AG08395 (cell line): ENCODE measurements at places on chromosomes 7 and 10.

- DNase-seq, result no peak
These were observed 10.4 kb downstream of the PSD start for GRCh38 chr10:102408131-102408727.

DNA sequence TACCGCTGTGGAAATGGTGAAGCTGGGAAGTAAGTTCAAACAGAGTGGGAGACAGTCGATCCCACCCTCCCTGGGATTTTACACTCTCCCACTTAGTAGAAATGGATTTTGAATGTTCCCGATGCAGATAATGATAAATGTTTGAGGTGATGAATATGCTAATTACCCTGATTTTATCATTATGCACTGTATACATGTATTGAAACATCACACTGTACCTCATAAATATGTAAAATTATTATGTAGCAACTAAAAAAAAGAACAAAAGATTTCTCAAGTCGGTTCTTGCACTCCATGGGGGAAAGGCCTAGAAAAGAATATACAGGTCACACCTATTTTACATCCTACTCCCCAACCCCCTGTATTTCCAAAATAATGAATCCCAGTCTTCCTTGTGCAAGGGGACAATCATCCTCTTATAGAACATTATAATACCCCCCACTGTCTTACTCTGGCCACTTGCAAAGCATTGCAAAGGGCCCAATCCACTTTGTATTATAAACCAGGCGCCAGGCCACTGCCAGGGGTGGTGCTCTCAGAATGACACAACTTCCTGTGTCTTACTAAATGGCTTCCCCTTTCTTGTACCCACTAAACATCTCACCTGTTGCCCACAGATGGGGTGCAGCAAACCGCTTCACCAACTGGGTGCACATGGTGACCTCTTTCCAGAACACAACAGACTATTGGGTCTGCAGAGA, 20.6 kb upstream of the OR2AE1 start:
- DNase-seq, result no peak

DNA sequence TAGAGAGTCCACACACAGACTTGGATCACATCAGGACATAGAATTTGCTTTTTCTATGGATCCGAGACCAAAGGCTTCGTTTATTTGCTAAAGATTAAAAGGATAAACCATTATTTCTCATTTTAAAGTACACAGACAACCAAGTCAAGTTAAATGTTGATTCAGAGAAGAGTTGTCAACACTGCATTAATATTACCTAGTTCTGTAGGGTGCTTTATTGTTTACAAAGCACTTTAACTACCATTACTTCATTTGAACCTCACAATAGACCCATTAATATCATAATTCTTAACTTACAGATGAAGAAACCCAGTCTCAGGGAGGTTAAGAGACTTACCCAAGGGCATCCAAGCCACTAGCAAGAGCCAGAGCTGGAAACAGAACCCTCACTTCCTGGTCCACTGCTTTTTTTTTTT, 43.2 kb upstream of the GSAP start:
- DNase-seq, result no peak

GRCh38 chr10:80140251-80140650, 7.7 kb downstream of the PLAC9 start:
- no peak for DNase-seq

DNA sequence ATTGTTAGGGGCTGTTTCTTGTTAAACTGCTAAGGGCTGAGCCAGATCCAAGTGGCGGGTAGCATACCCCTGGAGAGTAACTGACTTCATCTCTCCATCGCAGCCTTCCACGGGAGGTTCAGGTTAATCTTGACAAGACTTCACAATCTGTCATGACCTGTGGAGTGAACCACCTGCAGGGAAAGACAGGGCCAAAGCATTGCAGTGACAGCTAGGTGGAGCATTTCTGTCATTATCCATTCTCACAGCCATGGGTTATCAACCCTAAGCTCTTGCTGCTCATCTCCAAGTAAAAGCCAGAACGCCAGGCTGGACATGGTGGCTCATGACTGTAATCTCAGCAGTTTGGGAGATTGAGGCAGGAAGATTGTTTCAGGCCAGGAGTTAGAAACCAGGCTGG, 17.2 kb downstream of the ABCC2 start:
- no peak for DNase-seq

DNA sequence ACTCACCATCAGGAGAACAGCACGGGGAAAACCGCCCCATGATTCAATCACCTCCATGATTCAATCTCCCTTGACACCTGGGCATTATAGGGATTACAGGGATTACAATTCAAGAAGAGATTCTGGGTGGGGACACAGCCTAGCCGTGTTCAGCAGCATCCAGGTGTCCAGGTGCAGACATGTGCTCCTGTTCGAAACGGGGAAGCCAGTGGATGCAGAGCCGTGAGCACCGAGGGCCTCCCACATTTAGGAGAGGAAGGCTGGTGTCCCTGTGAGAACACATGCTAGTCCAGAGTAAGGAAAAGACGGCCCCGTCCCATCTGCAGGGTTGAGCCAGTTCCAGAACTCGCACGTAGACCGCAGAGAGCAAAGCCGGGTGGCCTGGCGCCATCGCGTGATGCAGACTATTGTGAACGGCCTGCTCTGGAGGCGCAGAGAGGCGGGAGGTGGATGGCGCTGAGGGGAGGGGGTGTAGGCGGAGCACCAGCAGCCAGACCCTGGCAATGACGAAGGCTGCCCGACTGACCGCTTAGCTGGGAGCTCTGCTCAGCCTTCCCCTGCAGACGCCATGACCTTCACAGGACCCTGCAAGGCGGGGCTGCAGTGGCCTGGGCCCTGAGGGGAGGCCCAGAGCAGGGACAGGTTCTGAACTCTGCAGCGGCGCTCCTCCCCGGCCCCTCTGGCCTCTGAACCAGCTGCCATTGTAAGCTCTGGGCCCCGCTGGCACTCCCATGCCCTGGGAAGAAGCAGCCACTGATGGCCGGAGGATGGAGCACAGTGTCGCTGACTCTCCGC, 141.6 kb upstream of the TCERG1L start:
- no peak for DNase-seq

GRCh38 chr7:129772646-129773280, 161.2 kb downstream of the NRF1 start:
- DNase-seq, result no peak

DNA sequence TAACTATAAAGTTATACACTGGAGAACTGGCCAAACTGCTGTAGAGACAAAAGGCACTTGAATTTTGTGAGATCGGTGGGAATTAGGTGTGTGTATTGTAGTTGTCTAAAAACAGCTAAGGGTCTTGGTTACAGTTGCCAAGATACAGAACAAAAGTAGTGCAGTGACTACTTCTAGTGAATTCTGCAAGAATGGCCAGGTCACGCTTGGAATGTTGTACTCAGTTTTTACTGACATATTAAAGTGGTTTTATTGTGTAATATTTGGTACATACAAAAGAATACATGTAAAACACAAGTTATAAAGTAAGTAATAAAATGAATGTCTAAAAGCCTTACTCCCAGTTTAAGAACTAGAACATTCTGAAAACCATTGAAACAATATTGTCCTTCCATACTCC, 42.4 kb downstream of the PRPF18 start:
- DNase-seq, result no peak

DNA sequence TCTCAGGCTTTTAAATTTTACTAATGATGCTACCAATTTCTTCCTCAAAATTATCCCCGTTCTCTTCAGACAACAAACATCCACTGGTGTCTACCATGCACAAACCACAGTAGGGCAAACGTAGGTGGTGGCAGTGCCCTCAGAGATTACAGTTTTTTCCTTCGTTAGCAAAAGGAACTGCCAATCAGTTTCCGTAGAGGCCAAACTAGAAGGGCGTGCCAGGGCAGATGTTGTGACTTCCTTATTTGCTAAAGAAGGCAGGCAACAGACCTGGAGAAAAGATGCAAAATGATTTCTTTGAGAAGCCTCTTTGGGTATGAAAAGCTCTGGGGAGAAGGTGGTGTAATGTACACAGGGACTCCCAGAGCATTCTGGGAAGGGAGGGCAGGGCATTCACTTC, 7.6 kb upstream of the FAM180A start:
- no peak for DNase-seq

DNA sequence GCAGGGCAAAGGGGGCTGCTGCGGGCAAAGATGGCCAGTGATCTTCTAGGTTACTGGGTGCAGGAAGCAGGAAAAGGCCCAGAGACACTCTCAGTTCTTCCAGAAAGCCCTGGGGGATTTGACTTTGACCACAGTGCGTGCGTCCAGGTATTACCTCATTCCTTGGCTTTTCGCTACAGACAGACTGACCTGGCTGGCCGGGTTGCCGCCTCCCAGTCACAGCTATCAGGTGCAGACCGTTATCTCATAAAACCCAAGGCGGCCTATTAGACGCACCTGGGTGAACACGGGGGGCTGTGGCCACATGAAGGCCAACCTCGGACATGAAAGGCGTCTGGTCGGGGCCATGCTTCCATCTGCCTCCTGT, 80.3 kb downstream of the FOXL3 start:
- no peak for DNase-seq

DNA sequence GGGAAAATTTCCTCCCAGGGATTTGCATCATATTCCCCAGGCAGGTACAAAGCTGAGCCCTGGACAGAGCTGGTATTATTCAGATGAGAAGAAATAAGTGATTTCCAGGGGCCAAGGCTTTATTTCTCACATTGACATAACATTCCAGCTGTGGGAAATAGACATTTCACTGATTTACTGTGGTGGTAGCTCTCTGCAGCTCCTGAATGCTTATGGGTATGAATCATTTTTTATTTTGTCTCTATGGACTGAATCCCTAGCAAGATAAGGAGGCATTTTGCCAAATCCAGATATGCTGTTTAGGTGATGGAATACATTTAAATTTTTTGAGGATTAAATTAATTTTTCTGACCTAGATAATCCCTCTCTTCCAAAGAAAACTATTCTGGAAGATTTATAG, 97.9 kb downstream of the MTPN start:
- DNase-seq, result peak; percentile 38

DNA sequence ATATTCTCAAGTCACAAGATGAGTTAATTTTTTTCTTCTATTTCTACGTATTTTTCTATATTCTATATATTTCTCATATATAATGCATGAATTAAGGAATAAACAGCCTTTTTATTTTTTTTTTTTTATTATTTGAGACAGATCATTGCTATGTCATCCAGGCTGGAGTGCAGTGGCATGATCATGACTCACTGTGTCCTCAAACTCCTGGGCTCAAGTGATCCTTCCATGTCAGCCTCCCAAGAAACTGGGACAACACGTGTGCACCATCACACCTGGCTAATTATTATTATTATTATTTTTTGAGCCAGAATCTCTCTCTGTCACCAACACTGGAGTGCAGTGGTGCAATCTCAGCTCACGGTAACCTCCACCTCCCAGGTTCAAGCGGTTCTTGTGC, 1.5 kb downstream of the CLDN12 start:
- DNase-seq, result no peak

DNA sequence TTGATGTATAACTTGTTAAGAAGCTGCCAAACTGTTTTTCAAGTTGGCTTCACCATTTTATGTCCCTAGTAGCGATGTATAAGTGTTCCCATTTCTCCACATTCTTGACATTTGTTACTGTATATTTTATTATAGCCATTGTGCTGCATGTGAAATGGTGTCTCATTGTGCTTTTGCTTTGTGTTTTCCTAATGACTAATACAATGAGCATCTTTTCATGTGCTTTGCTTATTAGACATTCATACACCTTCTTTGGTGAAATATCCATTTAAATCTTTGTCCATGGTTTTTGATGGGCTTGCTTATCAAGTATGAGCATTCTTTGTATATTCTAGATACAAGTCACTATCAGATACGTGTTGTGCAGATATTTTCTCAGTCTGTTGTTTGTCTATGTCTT, 203.0 kb downstream of the CCSER2 start:
- DNase-seq, result no peak

- no peak for DNase-seq
These were observed 334.7 kb upstream of the CHRM2 start for GRCh38 chr7:136533732-136534131.

DNA sequence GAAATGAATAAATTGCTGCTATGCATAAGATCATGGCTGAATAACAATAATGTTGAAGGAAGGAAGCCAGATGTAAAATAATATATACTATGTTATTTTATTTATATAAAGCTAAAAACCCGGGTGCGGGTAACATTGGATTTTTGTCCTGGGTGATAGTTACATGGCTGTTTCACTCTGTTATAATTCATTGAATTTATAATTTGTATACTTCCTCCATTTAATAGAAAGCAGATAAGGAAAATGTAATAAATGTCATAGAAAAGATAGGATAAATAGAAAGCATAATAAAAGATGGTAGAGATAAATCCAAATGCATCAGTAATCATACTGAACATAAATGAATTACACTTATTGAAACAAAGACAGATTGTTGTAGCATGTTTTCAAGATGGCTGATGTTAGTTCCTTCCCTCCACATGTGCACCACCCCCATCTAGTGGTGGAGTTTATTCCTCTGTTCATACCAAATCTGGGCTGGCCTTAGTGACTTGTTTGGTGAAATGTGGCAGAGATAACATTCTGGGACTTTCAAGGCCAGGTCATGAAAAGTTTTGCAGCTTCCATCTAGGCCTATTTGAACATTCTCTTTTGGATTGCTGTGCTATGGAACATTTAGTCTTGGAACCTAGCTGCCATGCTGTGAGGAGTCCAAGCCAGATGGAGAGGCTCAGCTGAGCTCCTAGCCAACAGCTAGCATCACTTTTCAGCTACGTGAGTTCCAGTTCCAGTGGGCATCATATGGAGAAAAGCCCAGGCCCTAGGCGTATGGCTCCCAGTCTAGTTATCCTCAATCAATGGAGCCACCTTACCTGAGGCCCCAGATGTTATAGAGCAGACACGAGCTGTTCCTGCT, 46.9 kb downstream of the AHCYL2 start:
- peak; percentile 48 for DNase-seq

- no peak for DNase-seq
These were observed 47.3 kb downstream of the FRMPD2 start for GRCh38 chr10:48227213-48227612.

- DNase-seq, result no peak
These were observed 124.9 kb downstream of the CHRM2 start for GRCh38 chr7:136993377-136993776.

DNA sequence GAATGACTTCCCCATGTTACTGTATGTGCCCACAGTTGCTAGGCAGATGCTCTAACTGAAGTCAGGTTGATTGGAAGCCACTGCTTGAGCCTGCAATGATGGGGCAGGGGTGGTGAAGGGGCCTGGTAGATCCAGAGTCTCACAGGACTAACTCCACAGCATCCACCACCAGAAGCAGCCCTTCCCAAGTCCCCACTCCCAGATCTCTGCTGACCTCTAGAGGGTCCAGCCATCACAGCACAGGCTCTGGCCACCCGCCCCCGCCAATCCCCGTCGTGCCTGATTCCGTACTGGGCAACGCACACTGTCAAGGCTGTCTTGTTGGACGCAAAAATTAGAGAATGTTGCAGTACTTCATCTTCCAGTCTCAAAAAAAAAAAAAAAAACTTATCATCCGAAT, 136.8 kb upstream of the PDE1C start:
- peak; percentile 41 for DNase-seq
